ENCODE measurements at places on chromosomes 4 and X. TPM values are rescaled to one million over a fixed set of nuclear protein-coding genes. Genes with fewer than 3 reads are reported as not detected.

- no peak for DNase-seq
- H3K4me3 ChIP-seq: no peak overlapping the region
- H3K27ac ChIP-seq: no peak overlapping the region
- no peaks in the 10 kb centered on the region for H3K36me3 ChIP-seq
- no peaks in the 10 kb centered on the region for H3K27me3 ChIP-seq
Observed at GRCh38 chrX:132044953-132045352, 21.9 kb downstream of the STK26 start.

The COX7B2 gene
- total RNA-seq: not detected

The TEX13B gene
- total RNA-seq: not detected

DNA sequence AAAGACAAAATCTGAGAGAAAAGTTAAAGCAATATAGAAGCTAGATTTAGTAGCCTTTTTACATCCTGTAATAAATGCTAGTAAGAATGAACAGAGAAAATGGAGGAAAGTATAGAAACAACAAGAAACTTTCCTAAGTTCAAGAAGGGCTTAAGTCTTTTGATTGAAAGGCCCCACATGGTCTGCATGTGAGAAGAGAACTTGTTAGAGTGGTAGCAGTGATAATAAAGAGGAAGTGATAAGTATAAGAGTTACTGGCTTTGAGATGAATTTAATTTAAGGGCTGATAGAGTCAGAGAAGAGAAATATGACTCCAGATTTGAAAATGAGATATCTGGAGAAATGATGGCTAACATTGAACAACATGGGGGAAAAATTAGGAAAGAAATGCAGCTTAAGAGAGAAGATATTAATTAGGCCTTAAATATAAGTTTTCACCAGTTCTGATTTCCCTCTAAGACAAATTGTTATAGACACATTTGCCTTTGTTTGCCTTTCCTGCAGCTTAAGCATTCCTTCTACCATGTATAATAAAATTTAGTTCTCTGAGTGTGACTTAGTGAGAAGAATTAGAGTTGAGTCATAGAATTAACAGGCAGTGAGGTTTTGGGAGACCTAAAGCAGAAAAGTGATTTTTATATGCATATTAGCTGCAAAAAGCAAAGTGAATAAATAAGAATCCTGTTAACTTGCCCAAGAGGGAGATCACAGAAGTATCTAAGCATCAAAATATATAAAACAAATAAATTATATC is 18.4 kb downstream of the ZFX start:
- no peak overlapping the region for H3K27ac ChIP-seq
- H3K36me3 ChIP-seq: peaks cover 5% of the 10 kb centered on the region
- no peak overlapping the region for H3K4me3 ChIP-seq
- DNase-seq: no peak

The PABPC4L gene
- 8.4 TPM for total RNA-seq

DNA sequence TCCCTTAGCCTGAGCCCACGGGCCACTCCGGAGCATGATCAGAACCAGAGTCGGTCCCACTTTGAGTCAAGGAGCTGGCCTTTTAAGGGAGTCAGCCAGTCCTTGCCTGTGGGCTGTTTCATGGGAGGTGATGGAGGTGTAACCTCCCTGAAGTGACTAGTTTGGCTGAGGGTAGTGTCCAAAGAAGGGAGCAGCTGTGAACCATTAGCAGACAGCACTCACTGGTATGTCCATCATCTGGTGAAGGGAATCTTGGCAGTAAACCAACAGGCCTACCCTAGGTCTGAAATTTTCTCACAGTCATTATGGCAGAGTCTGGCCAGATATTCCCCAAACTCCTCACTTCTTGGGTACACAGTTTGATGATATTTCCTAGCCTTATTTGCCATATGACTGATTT is 12.3 kb upstream of the REPS2 start:
- no peaks in the 10 kb centered on the region for H3K36me3 ChIP-seq
- peak; percentile 6 for DNase-seq
- no peak overlapping the region for H3K4me3 ChIP-seq
- peaks cover 6% of the 10 kb centered on the region for H3K4me1 ChIP-seq
- no peaks in the 10 kb centered on the region for H3K27me3 ChIP-seq
- H3K27ac ChIP-seq: no peak overlapping the region

All from SJCRH30 (cell line).